ENCODE measurements at places on chromosomes 16 and 17. TPM values are rescaled to one million over a fixed set of nuclear protein-coding genes. Genes with fewer than 3 reads are reported as not detected.

- no peak for DNase-seq
Measured at GRCh38 chr17:14334919-14335318, 34.0 kb downstream of the HS3ST3B1 start.

DNA sequence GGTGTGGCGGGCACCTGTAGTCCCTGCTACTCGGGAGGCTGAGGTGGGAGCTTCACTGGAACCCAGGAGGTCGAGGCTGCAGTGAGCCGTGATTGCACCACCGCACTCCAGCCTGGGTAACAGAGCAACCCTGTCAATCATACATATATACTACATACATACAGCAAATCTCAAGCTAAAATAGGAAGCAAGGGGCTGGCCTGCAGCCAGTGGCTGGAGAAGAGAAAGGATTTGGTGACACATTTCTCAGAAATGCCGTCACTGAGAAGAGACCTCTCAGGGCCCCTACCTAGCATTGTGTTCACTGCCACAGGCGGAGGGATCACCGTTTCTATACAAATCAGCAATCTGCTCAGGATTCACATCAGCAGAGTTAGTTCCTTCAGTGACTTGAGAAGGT lies 16.9 kb downstream of the NARF start:
- DNase-seq, result no peak

- peak; percentile 5 for DNase-seq
Measured at GRCh38 chr17:79306424-79307318, 232.0 kb downstream of the ENGASE start.

- no peak for DNase-seq
Measured at GRCh38 chr17:79954281-79955166, 81.1 kb downstream of the TBC1D16 start.

GRCh38 chr16:72530434-72530833 lies 358.5 kb upstream of the PMFBP1 start:
- DNase-seq, result peak; percentile 66

- DNase-seq, result no peak
Measured at GRCh38 chr16:66952430-66953110, 8.5 kb upstream of the CES3 start.

DNA sequence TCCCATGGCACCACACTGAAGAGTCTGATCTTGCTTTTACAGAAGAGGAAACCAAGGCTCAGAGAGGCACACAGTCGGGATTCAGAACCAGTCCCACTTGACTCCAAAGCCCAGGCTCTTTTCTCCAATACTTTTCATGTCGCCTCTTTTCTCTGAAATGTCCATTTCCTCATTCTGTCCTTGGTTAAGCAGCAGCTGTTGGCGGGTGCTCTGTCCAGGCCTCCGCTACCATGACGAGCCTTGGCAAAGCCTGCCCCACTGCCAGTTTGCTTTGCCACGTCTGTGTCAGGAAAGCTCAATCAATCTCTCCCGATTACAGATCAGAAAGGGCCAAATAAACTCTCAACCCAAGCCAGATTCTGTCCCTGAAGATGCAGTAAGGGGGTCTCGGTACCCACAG lies 9.1 kb upstream of the CEP295NL start:
- DNase-seq, result no peak

DNA sequence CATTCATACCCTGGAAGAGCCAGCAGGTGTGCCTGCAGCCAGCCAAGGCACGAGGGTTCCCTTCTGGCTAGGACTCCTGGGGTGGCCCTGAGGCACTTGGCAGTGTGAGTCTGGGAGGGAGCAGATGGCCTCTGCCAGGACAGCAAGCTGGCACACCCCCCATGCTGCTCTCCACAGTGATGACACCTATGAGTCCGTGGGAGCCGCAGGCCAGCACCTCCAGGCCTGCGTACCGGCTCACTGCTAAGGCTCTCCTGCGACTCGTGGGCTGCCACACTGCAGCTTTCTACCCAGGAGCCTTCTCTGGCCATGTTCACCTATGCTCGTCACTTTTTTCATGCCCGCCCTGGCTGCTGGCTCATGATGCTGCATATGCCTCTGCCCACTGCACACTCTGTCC lies 68.1 kb downstream of the NDEL1 start:
- DNase-seq, result no peak

GRCh38 chr17:63996430-63997182 lies 1.5 kb upstream of the PRR29 start:
- DNase-seq, result no peak

DNA sequence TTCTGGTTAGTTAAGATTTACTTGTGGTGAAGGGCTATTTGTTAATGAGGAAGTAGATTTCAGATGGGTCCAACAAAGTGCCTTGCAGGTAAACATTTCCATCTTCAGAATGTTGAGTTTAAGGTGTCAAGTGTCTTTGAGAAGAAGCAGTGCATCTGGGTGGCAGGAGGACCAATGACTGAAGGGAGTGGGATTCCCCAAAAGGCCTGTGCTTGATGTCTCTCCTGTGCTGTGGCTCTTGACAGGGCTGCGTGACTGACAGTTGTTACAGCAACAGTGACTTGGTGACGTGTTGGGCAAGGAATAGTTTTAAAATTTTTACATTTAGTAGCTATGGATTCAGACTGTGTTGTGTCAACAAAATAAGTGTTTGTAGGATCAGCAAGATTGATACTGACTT lies 149.9 kb downstream of the PHKB start:
- no peak for DNase-seq

Gene HAP1
- under 0.01 TPM for total RNA-seq
